Activated T-cell treated with anti-CD3 and anti-CD28 coated beads, Interleukin-2, amount 50 U/mL, for 72 hours (primary cell): ENCODE measurements at places on chromosomes 3 and 15. TPM values are rescaled to one million over a fixed set of nuclear protein-coding genes. Genes with fewer than 3 reads are reported as not detected.

- peaks cover 9% of the 10 kb centered on the region for H3K36me3 ChIP-seq
- H3K4me3 ChIP-seq = peak within 1 kb of the TSS; percentile 98
- peak; percentile 76 for DNase-seq
- peak within 1 kb of the TSS; percentile 99 for H3K27ac ChIP-seq
- no peaks in the 10 kb centered on the region for H3K27me3 ChIP-seq
- H3K4me1 ChIP-seq = peaks cover 64% of the 10 kb centered on the region
Observed at GRCh38 chr3:13420045-13420830, at the start of gene NUP210. NUP210 (minus strand) TSS chr3:13420322; CDS start chr3:13420226, 96 bp downstream.

Gene GOLGA6L10
- total RNA-seq = 2.6 TPM

DNA sequence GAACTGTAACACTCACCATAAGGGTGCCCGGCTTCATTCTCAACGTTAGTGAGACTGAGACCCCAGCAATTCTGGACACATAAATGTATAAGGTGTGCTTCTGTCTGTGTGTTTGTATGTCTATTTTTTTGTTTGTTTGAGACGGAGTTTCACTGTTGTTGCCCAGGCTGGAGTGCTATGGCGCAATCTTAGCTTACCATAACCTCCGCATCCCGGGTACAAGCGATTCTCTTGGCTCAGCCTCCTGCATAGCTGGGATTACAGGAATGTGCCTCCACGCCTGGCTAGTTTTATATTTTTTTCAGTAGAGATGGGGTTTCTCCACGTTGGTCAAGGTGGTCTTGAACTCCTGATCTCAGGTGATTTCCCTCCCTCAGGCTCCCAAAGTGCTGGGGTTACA, 43.3 kb upstream of the C2CD4B start:
- H3K4me3 ChIP-seq = no peak overlapping the region
- no peak for DNase-seq
- no peaks in the 10 kb centered on the region for H3K36me3 ChIP-seq
- peaks cover 12% of the 10 kb centered on the region for H3K4me1 ChIP-seq

Gene BSN
- 0.21 TPM for total RNA-seq

Gene TM6SF1
- total RNA-seq = 31.8 TPM

GRCh38 chr3:155411500-155412223, 118.2 kb upstream of the STRIT1 start:
- no peak overlapping the region for H3K27ac ChIP-seq
- DNase-seq = peak; percentile 2
- no peaks in the 10 kb centered on the region for H3K27me3 ChIP-seq
